ENCODE measurements at places on chromosomes 2 and 18.

DNA sequence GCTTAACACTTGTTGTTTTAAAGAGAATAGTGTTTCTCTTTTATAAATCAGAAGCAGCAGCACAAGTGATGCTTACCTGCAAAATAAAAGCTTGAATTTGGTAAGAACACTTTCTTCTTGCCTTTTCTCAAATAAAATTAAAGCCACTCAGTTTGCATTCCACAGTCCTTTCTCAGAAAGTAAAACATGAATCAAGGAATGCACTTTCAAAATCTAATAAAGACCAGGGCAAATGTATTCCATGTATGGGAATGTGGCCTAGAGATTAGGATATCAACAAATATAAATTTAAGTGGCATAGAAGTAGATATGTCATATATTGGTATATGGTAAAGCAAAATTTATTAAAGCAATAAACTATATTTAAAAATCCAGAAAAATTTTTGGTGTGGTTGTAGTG, 352.8 kb downstream of the THSD7B start:
- no peak for DNase-seq

- no peak for DNase-seq
Measured at GRCh38 chr2:173355866-173356508, 1.3 kb downstream of the CDCA7 start.

DNA sequence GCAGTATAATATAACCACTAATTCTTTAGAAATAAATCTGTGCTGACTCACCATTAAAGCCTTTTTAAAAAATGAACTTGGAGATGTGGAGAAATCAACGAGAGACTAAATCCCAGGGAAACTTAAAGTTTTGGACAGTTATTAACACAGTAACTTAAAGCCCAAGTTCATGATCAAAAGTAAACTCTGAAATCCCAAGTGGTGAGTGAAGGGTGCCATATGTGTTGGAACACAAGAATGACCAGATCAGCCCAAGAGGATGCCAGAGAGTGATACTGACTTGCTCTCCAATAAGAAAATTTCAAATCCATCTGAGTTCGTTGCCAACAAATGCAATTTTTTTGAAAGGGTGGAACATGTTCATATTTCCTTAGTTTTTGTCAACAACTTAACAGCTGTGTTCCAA, 838.1 kb upstream of the ACVR2A start:
- no peak for DNase-seq

DNA sequence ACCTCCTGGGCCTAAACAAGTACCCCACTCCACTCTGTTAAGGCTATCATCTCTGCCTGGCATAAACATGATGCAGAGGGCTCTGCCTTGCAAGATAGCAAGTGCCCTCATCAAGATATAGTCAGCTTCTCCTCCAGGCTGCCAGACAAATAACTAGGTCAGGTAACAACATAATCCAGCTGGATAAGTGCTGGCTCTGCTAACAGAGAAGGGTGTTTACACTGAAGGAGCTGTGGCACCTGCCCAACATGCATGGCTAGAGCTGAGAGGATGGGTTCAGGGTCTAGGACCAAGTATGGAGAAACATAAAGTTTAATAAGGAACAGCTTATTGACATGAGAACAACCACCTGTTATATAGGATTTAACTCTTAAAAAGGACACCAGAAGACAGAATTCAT, 42.8 kb downstream of the DLGAP1 start:
- no peak for DNase-seq

GRCh38 chr18:79924814-79925731, 26.4 kb downstream of the SLC66A2 start:
- peak; percentile 42 for DNase-seq

- no peak for DNase-seq
Measured at GRCh38 chr2:126913329-126913728, 14.6 kb downstream of the TEX51 start.

DNA sequence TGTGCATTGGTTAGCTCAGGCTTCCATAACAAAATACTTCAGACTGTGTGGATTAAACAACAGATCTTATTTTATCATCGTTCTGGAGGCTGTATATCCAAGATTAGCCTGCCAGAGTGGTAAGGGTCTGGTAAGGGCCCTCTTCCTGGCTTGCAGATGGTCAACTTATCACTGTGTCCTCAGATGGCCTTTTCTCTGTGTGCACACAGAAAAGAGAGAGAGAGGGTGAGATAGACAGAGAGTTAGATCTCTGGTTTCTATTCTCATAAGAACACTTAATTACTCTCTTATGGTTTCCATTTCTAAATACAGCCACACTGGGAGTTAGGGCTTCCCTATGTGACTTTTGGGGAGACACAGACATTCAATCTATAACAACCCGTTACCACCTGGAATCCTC, 1003.5 kb downstream of the TSN start:
- no peak for DNase-seq

DNA sequence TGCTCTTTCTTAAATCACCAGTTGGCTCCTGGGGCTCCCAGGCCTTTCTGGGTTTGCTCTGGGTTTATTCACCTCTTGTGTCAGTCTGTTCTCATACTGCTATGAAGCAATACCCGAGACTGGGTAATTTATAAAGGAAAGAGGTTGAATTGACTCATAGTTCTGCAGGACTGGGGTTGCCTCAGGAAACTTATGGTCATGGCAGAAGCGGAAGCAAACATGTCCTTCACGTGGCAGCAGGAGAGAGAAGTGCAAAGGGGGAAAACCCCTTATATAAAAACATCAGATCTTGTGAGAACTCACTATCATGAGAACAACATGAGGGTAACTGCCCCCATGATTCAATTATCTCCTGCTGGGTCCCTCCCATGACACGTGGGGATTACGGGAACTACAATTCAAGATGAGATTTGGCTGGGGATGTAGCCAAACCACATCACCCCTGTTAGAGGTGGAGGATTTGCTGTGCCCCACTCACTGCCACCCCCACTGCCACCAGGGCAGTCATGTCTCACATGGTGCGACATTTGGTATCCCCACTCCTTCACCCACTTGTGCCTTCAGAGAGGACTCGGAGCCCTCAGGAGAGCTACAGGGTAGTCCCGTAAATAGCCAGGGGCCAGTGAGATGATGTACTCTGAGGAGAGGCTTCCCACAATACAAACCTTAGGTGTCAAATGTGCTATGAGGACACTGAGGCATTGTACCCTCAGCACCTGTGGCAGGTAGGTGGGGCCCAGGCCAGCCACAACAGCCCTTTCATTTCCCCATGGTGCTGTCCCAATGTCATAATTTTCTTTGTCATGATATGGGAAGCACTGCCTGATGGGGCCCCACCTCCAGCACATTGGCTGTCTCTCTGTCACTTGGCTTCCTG, 35.7 kb downstream of the CDC42EP3 start:
- no peak for DNase-seq

GRCh38 chr2:134259571-134259970, 5.7 kb downstream of the MGAT5 start:
- no peak for DNase-seq

GRCh38 chr2:164952057-164952702, 3.1 kb downstream of the SLC38A11 start:
- DNase-seq: peak; percentile 21

DNA sequence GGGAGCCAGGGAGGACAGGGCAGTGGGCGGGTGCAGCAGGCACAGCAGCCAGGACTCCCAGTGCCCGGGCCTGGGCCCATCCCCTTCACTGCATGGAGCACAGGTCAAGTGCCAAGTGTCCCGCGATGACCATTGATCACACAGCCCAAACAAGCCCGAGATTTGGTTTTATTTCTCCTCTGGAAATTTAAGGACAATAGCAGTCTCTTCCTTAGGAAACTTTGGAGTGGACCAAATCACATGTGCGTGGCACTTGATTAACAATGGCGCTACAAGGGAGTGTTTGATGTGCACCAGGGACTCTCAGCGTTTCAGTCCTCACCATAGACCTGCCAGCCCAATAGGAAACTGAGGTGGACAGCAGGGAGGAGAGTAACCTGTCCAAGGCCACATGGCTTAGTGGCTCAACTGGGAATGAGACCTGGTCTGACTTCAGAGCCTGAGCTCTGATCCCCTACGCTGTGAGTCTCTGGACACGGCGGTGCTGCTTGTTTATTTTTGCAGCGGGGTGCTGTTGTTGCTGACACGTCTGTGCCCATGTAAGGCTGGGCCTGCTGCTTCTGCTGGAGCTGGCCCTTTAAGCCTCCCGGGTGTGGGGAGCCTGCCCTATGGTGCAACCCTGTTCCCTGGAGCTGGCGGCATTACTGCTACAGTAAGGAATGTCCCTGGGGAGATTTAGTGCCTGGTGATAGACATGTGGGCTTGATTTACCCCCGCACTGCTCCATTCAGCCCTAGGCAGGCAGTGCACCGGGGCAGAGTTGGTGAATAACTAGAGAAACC, 194.2 kb downstream of the INHBB start:
- no peak for DNase-seq

DNA sequence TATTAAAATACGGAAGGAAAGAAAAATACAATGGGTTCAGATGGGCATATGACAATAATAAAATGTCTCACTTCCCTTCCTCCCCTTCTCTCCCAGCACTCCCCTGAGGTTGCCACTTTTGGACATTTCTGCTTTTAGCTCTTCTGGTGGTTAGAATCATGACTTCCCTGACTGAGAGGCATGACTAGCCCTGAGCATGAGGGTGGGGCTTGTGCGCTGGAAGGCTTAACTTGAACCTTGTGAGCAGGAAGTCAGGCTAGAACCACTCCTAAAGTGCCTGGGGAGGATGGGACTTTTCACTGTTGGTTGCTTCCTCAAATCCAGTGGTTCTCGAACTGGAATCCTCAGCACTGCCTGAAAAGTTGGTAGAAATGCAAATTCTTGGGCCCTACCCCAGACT, 19.7 kb upstream of the ARHGAP25 start:
- DNase-seq: no peak

GRCh38 chr2:71715241-71715750, 261.9 kb downstream of the DYSF start:
- DNase-seq: no peak

DNA sequence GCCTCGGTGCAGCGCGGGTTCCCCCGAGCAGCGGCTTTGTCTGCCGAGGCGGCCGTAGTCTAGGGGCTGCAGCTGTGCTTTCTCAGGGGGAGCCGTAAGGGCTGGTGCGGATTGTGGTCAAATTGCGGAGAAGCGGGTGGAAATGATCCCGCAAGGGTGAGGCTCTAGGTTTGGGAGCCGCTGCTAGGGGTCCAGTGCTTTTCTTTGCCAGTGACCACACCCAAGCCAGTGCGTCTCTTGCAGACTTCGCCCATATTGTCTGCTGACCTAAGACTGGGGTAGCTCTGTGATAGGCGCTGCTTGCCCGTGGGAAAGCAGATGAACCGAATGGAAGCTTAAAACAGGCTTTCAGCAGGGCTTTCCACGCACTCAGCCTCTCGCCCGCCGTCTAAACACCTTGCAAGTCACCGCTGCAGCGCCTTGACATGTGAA, 2.1 kb downstream of the DPYSL5 start:
- DNase-seq: peak; percentile 57

- DNase-seq: no peak
Measured at GRCh38 chr2:150472511-150472899, 15.0 kb downstream of the RND3 start.

GRCh38 chr2:230155359-230155758, 64.4 kb downstream of the SP110 start:
- DNase-seq: no peak

DNA sequence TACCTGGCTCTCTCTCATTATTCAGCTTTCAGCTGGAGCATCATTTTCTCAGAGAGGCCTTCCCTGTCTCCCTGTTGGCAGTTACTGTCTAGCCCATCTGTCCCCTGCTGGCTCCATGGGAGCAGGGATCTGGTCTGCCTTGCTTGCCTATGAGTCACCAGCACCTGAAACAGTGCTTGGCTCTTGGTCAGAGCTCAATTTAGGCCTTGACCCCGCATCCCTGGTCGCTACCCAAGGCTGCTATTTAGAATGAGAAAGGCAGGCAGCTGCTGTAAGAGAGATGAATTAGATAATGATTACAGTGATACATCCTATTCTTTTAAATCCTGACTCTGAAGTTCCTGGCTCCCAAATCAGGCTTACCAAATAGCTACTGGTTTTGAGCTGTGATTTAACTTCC, 32.9 kb downstream of the KCNE4 start:
- peak; percentile 76 for DNase-seq

DNA sequence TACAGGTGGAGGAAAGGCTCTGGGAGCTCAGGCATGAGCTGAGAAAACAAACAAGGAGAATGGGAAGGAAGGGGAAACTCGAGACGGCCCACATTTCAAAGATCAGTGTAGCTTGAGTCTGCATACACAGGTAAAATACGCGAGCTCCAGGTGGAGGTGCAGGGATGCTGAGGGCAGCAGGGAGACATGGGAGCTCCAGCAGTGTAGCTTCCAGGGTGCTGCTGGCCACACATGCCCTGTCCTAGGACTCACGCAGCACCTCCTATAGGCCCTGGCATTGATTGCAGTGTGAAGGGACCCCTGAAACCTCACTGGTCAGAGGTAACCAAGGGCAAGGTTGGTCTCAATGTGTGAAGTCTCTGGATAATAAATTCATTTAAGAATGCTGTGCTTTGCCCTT, 362.8 kb upstream of the HS6ST1 start:
- no peak for DNase-seq

- DNase-seq: peak; percentile 88
Measured at GRCh38 chr18:49135877-49136276, 185.1 kb upstream of the SMAD7 start.

DNA sequence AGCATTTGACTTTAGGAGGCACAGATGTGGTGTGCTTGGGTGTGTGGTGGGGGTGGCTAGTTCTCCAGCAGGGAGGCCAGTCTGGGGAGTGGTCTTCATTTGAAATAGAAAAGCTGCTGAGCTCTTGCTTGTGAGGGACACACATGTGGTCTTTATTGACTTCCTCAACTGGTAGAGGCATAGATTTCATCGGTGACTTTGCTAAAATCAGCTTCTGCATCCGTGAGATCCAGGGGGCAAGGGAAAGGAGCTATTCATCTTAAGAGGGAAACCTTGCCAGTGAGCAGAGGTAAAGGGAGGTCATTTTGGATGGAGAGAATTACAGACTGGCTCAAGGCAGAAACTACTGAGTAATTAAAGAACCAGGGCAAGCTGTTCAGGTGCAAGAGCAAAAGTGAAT, 4.7 kb downstream of the MAPRE3 start:
- DNase-seq: no peak

- DNase-seq: no peak
Measured at GRCh38 chr2:26203906-26204305, 31.0 kb downstream of the GAREM2 start.

- no peak for DNase-seq
Measured at GRCh38 chr2:235232449-235233433, 261.1 kb upstream of the AGAP1 start.

DNA sequence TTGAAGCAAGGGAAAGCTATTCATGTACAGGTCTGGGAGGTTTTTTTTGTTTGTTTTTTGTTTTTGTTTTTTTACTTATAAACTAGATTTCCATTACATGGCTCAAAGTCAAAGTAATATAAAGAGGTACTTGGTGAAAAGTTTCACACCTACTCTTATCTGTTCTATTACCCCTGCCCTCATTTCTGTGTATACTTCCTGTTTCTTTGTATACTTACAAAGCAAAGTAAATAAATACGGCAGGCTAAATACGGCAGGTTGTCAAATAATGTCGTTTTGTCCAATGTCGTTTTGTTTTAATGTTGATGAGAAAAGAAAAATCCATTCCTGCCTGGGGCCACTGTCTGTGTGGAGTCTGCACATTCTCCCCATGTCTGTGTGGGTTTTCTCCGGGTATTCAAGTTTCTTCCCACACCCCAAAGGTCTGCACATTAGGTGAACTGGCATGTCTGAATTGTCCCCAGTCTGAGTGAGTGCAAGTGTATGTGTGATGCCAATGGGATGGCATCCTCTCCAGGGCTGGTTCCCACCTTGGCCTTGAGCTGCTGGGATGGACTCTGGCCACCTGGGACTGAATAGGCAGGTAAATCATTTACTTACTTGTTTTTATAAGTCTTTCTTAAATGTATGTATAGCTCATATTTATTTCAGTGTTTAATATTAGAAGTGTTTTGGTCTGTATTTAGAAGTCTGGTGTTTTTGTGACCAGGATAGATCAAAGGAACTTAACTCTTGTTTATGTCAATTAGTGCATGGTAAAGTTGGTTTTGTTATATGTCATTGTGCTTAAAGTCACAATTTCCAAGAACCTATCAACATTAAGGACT, 13.4 kb downstream of the STAMBP start:
- no peak for DNase-seq
